Stimulated activated CD8-positive, alpha-beta memory T cell treated with anti-CD3 and anti-CD28 coated beads, Interleukin-4, amount 100 ng/mL, for 1 hour (primary cell): ENCODE measurements at places on chromosomes 7 and 10.

GRCh38 chr7:73435471-73436009 is 2.0 kb downstream of the FZD9 start:
- no peak for DNase-seq

GRCh38 chr7:67489881-67490280 is 493.2 kb downstream of the TYW1 start:
- DNase-seq, result no peak

GRCh38 chr10:90865401-90865800 is 6.4 kb upstream of the RPP30 start:
- no peak for DNase-seq

- no peak for DNase-seq
These were observed 19.5 kb downstream of the SCART1 start for GRCh38 chr10:133473270-133473669.

DNA sequence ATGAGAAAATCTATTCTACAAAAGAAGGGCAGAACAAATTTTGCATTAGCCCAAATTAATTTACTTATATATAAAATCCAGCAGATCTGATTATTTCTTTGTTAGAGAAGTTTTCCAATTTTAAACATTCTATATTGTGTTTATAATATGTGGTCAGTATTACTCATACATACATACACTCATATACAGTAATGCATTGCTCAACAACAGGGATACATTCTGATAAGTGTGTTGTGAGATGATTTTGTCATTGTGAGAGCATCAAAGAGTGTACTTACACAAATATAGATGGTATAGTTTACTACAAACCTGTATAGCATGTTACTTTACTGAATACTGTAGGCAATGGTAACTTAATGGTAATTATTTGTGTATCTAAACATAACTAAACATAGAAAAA is 239.6 kb upstream of the ETV1 start:
- no peak for DNase-seq

- no peak for DNase-seq
These were observed 45.1 kb downstream of the ATXN7L1 start for GRCh38 chr7:105831302-105831620.

DNA sequence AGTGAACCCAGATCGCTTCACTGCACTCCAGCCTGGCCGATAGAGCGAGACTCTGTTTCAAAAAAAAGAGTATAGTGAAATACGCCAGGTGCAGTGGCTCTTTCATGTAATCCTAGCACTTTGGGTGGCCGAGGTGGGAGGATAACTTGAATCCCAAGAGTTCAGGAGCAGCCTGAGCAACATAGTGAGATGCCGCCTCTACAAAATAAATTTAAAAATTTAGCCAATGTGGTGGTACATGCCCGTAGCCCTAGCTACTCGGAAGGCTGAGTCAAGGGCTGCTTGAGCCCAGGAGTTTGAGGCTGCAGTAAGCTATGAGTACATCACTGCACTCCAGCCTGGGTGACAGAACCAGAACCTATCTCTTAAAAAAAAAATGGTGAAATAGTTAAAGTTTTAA is 27.9 kb downstream of the TMEM60 start:
- no peak for DNase-seq

DNA sequence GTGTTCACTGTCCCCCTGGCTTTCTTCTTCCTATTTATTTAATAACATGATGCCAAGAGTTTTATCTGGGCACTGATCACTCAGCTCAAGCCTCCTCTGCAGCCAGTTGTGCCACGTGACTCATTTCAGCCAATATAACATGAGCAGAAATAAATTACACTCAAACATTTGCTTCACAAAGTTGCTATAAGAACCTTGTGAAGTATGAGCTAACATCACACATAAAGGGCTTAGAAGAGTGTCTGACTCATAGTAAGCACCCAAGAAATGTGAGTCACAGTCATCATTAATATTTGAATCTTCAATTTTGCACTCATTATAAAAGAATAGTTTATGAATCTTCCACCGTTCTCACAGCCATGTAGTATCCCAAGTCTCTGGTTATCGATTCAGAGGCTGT is 414.6 kb upstream of the NPVF start:
- no peak for DNase-seq

- DNase-seq, result no peak
These were observed 12.4 kb upstream of the TFAM start for GRCh38 chr10:58372607-58373441.

DNA sequence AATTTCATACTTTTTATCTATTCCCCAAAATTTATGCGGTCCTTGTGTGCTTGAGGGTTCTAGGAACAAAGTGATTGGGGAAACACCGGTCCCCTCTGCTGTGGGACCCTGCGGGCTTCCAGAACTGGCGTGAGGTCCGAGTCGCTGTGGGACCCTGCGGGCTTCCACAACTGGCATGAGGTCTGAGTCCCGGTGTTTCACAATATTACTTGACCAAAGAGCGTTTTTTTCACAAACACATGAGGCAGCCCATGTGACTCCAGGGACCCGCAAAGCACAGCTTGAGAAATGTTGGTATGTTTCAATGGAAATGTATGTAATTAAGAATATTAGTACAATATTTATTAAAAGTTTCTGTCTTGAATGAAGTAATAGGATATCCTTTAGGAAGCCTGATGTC is 212.2 kb downstream of the MGMT start:
- no peak for DNase-seq
